ENCODE measurements at places on chromosomes 7 and 10. TPM values are rescaled to one million over a fixed set of nuclear protein-coding genes. Genes with fewer than 3 reads are reported as not detected.

The CLRN3 gene
- total RNA-seq, result 0.43 TPM

GRCh38 chr10:36538953-36539586, 586.3 kb upstream of the ANKRD30A start:
- H3K27me3 ChIP-seq, result no peaks in the 10 kb centered on the region
- no peaks in the 10 kb centered on the region for H3K36me3 ChIP-seq
- H3K4me1 ChIP-seq, result peaks cover 29% of the 10 kb centered on the region

GRCh38 chr7:48245751-48246472, 74.7 kb downstream of the ABCA13 start:
- H3K4me1 ChIP-seq, result no peaks in the 10 kb centered on the region
- no peak for DNase-seq
- H3K4me3 ChIP-seq, result no peak overlapping the region
- H3K27ac ChIP-seq, result no peak overlapping the region
- no peaks in the 10 kb centered on the region for H3K27me3 ChIP-seq

DNA sequence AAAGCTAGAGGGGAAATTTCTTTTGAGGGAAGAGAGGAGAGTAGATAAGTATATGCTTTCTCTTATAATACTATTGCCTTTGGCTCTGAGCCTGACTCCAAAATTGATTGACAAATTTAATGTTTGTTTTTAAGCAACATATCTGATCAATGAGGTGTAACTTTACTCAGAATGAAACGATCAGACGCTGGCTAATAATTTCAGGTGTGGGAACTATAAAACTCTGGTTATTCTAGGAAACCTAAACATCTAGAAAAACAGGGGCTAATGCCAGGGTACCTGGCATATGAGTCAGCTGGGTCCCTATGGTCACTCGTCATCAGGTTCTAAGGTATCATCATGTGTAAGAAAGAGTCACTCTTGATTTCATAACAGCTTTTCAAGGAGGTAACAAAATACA, 139.7 kb downstream of the ATE1 start:
- DNase-seq, result no peak
- no peaks in the 10 kb centered on the region for H3K36me3 ChIP-seq
- H3K27me3 ChIP-seq, result no peaks in the 10 kb centered on the region
- H3K27ac ChIP-seq, result no peak overlapping the region
- no peaks in the 10 kb centered on the region for H3K4me1 ChIP-seq
- H3K4me3 ChIP-seq, result no peak overlapping the region

DNA sequence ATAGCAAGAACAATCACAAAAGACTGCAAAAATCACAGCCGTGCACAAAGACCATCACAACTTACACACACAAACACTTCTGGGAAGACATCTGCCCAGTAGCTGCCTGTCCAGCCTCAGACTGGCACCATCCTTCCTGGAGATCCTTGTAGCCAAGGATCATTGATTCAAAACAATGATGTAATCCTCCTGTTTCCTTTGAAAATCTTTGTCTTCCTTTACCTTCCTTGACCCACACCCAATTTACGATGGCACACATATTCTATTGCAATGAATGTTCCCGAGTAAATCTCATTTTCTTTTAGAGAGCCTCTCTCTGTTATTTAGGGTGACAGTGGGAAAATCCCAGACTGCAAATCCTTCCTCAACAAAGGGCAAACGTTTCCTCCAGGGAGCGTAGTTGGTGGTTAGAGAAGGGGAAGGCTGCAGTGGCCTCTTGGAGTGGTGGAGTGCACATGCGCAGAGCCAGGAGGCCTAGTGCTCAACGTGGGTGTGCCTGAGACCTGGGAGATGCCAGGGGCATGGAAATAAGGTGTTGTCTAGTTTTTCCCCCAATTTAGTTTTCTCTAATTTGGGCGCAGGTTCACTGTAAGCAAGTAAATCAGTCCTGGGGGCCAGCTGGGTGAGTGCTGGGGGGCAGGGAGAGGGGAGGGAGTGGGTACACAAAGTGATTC, 3.1 kb upstream of the INPP5A start:
- no peak overlapping the region for H3K4me3 ChIP-seq
- H3K27me3 ChIP-seq, result no peaks in the 10 kb centered on the region
- H3K27ac ChIP-seq, result no peak overlapping the region
- no peak for DNase-seq

The OPN4 gene
- total RNA-seq, result not detected

The AFAP1L2 gene
- 182 TPM for total RNA-seq

DNA sequence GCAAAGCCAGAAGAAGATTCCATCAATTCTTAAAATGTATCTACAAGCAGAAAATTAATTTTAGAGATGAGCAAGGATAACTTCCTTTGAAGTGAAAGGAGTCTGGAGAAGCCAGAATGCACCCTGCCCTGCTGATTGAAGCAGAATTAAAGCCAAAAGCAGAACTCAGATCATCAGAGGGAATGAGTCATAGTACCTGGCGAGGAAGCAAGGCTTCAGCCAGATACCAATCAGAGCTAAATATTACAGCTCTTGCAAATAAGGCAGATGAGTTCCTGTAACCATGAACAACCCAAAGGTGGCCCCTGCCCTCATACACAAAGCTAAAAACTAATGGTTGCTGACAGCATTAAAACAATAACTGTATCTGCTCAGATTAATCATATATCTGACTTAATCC, 10.4 kb downstream of the HTR7 start:
- no peak overlapping the region for H3K4me3 ChIP-seq
- H3K27ac ChIP-seq, result no peak overlapping the region
- H3K27me3 ChIP-seq, result no peaks in the 10 kb centered on the region
- no peaks in the 10 kb centered on the region for H3K4me1 ChIP-seq

DNA sequence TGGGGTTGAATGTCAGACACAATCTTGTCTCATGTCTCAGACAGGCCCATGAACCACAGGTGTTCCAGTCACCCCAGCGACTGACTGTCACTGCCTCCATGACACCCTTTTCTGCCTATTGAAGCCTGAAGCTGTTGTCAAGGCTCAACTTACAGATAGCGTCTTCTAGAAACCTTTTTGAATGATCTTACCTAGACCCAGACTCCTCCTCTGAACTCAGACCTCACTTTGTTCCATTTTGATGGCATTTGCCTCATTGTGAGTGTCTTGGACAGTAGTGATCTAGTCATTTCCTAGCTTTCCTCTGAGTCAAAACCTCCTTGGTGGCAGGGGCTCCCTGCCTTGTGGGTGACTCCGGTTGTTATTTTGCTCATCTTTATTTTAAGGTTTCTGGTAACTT, 98.3 kb upstream of the AGK start:
- H3K27me3 ChIP-seq, result no peaks in the 10 kb centered on the region
- DNase-seq, result no peak
- H3K4me1 ChIP-seq, result no peaks in the 10 kb centered on the region
- H3K36me3 ChIP-seq, result no peaks in the 10 kb centered on the region
- H3K4me3 ChIP-seq, result no peak overlapping the region

DNA sequence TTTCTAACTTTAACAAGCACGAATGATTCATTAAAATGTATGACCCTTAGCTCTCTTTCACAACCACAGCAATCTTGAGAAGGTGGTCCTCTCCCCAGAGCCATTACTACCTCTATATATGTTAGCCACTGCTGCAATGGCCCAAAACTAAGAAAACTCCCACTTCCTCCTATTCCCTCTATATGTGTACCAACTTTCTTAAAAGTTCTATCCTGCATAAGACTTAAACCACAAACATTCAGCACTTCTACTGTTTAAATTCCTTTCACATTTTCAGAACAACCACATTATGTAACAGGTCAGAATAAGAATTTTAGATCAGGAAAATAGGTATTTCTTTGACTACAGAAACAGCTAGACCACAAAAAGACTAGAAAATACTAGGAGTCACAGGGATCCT, 36.2 kb downstream of the WASL start:
- DNase-seq, result no peak
- no peak overlapping the region for H3K4me3 ChIP-seq
- H3K4me1 ChIP-seq, result peaks cover 26% of the 10 kb centered on the region

The SORCS1 gene
- total RNA-seq, result 1.9 TPM

DNA sequence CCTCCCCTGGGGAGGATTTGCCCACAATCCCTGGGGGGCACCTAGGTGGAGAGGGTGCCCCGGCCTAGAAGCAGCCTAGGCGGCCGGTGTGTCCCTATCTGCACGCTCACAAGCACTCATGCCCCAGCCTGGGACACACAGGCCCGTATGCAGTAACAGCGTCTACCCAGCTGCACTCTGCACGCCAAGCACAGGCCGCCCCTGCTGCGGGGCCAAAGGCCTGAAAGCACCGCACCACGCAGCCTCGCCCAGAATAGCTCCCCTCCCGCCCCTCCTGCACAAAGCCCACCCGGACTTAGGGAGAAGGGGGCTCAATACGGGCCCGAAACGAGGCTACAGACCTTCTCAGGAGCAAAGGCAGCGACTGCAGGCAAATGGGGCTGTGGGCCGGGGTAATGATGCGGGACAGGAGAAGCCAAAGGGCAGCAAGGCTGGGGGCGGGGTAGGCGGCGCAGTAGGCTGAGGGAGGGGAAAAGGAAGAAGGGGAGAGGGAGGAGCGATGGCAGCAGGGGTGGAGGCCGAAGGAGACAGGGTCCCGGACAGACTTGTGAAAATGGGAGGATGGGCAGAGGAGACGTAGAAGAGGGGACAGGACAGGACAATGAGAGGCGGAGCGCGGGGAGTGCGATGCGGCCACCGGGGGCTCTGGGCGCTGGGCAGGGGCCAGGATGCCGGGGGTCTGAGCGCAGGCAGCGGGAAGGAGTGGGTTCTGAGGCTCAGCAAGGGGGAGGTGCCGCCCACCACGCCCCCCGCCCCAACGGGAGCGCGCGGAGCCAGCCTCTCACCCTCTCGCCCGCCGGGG, 544 bp downstream of the GPRIN2 start:
- no peak overlapping the region for H3K27ac ChIP-seq
- DNase-seq, result peak; percentile 77
- peak overlapping the region; percentile 22 for H3K4me3 ChIP-seq
- no peaks in the 10 kb centered on the region for H3K36me3 ChIP-seq
- peaks cover 46% of the 10 kb centered on the region for H3K27me3 ChIP-seq
- H3K4me1 ChIP-seq, result no peaks in the 10 kb centered on the region

The FBXO24 gene
- total RNA-seq, result 1.5 TPM

DNA sequence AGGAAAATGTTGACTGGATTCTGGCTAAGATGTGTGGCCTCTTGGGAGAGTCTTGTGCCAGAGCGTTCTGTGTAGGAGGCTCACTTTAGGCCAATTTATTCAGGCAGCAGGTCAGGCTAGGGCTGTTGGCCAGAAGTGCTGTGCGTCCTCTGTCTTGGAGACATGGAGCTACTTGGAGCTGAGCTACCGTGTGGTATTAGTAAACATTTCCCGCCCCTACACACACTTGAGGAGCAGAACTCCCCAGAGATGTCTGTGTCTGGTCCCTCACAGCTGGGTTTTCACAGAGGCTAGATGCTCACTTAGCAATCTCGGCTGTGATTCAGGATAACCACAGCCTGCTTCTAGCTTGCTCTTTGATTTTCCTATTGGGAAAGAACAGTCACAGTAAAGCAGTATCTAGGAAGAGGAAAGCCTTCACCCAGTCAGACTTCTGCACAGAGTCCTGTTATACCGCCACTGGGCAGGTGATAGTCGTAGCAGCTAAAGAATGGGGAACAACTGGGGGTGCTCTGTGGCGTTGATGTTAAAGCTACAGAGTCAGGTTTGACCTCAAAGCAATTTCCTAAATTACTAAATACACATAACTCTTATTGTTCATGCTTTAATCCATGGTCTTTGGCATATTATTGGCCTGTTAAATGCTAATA, 86.7 kb downstream of the MDFIC start:
- H3K4me3 ChIP-seq, result no peak overlapping the region
- no peaks in the 10 kb centered on the region for H3K27me3 ChIP-seq
- H3K36me3 ChIP-seq, result no peaks in the 10 kb centered on the region
- peak overlapping the region; percentile 81 for H3K27ac ChIP-seq

- H3K36me3 ChIP-seq, result no peaks in the 10 kb centered on the region
- peaks cover 26% of the 10 kb centered on the region for H3K4me1 ChIP-seq
- DNase-seq, result no peak
- H3K27ac ChIP-seq, result no peak overlapping the region
- H3K4me3 ChIP-seq, result no peak overlapping the region
- H3K27me3 ChIP-seq, result no peaks in the 10 kb centered on the region
These were observed 83.4 kb downstream of the ZRANB1 start for GRCh38 chr10:125025341-125025740.

DNA sequence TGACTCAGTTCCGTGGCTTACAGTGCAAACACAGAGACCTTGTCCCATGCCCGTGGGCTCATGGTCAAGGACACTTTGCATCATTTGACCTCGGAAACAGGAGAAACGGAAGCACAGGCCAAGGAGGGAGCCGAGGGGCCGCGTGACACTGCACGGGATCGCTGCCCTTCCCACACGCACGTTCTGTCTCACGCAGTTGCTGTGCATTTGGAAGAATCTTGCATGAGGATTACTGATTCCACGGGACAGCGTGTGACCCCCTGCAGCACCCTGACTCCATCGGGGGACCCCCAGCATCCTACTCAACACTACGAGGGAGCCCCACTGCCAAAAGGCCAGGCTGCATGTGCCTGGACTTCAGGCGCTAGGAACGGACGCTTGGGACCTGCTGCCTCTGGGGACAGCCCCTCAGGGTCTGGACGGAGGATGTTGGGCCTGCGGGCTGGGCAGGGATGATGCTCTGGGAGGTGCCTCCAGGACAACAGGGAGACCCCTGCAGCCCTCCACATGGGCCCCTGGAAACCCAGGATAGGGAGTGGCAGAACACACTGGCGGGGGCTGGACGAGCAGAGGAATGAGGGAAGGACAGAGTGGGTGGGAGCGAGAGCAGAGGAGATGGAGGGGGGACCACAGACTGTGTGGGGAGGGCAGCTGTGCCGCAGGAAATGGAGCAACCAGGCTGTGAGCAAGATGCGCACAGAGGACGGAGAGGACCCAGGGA, 222.2 kb downstream of the DNAJB6 start:
- H3K27ac ChIP-seq, result no peak overlapping the region
- no peaks in the 10 kb centered on the region for H3K4me1 ChIP-seq
- H3K4me3 ChIP-seq, result no peak overlapping the region
- H3K36me3 ChIP-seq, result no peaks in the 10 kb centered on the region
- no peaks in the 10 kb centered on the region for H3K27me3 ChIP-seq

DNA sequence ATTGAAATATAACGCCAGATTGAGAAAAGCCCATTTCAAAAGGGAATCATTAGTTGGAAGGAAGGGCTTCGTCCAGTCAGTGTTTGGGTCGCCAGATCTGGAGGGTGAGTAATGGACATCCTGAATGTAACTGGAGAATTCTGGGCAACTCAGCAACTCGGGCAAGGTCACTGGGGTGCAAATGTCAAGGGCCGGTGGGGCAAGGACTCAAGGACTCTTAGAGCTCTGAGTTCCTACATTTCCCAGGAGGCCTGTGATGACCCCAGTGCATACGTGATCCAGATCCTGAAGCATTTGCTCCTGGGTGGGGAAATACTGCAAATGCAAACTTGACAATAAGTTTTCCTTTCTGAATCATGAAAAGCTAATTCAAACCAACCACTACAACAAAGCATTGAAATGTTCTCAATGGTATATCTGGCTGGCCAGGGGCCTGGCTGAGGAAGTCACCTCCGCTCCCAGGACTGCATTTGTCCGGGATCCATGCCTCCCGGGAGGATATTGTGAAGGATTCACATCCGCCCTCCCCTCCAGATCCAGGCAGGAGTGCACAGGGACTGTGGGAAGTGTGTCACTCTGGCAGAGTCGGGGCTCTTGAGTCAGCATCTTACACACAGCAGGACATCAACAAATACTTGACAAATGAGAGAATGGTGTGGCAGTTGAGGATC, 164.0 kb downstream of the FANK1 start:
- H3K4me1 ChIP-seq, result no peaks in the 10 kb centered on the region
- H3K4me3 ChIP-seq, result no peak overlapping the region
- H3K36me3 ChIP-seq, result no peaks in the 10 kb centered on the region
- H3K27ac ChIP-seq, result peak overlapping the region; percentile 10
- DNase-seq, result no peak

- no peaks in the 10 kb centered on the region for H3K36me3 ChIP-seq
- H3K27ac ChIP-seq, result no peak overlapping the region
- no peak overlapping the region for H3K4me3 ChIP-seq
- no peak for DNase-seq
- no peaks in the 10 kb centered on the region for H3K4me1 ChIP-seq
These were observed 763.2 kb downstream of the GRID1 start for GRCh38 chr10:85603151-85603940.
